ENCODE measurements at places on chromosomes 7 and 10.

DNA sequence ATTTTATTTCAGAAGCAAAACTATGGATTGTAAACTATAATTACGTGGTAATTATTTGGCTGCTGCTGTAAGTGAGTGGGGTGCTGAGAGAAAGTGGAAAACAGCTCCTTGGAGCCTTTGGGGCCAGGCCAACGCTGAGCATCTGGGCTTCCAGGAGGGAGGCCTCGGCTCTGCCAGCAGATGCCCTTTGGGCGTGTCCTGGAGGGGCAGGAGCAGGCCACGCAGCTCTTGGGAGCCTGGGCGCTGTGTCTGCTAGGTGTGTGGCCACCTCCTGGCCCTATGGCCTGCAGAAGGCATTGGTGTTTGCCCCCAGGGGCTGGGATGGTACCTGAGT lies 423.3 kb downstream of the GLRX3 start:
- DNase-seq, result no peak

GRCh38 chr10:32073659-32074058 lies 17.4 kb upstream of the KIF5B start:
- no peak for DNase-seq

- DNase-seq, result peak; percentile 49
Observed at GRCh38 chr7:56074371-56074791, 10.3 kb downstream of the SUMF2 start.

DNA sequence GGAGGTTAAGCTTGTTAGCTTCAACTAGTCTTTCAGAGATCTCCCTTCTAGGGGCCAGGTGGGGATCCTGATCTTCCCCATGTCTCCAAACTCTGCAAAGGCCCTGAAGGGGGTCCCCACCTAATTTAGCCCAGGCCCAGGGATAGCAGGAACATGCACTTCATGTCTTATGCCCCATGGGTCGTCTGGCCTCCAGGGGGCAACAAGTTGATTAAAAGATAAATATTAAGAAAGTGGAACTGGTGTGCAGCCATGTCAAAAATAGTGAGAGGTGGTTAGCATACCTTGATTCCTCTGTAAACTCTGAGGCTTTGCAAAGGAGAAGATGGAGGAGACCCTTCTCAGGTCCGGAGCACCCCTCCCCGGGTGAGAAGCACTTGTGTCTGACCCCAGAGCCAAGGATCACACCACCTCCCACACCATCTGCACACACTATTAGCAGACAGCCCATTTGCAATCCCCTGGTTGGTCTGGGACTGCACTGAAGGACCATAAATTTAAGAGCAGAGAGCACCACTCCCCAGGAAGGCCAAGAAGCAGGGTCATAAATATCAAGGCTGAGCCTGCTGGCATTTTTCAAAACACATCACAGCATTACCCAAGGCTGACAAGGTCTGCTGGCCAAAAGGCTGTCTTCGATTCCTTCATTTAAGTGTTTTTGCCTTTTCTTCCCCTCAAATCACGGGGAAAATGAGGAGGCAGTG lies 44.2 kb upstream of the LRRC18 start:
- DNase-seq, result no peak

DNA sequence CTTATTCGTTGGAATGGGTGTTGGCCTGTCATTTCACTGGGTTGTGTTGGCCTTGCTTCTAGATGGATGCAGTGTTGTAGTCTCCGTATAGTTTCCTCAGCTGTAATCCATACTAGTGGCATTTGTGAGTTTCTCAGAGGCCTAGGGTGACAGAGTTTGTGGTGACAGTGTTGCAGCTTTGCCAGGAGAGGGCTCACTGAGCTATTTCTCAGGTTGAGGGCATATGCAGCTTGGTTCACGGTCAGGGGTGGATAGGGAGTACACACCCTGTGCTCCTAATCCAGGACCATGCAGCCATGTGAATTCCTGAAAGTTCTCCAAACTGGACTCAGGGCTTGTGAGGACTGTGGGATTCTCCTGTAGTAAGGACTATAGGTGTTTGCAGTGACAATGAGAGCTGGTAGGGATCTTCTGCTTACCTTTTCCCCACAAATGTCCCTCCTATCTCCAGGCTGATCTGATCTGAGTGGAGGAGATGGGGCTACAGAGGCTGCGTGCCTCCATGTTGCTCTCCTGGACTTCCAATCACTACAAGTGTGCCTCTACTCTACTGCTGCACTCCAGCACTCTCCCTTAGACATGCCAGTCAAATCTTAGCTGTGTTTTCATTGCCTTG lies 229.0 kb downstream of the STK31 start:
- no peak for DNase-seq
